ENCODE measurements at places on chromosomes 16 and 17.

- DNase-seq, result no peak
Observed at GRCh38 chr17:10149573-10150399, 48.6 kb downstream of the GAS7 start.

DNA sequence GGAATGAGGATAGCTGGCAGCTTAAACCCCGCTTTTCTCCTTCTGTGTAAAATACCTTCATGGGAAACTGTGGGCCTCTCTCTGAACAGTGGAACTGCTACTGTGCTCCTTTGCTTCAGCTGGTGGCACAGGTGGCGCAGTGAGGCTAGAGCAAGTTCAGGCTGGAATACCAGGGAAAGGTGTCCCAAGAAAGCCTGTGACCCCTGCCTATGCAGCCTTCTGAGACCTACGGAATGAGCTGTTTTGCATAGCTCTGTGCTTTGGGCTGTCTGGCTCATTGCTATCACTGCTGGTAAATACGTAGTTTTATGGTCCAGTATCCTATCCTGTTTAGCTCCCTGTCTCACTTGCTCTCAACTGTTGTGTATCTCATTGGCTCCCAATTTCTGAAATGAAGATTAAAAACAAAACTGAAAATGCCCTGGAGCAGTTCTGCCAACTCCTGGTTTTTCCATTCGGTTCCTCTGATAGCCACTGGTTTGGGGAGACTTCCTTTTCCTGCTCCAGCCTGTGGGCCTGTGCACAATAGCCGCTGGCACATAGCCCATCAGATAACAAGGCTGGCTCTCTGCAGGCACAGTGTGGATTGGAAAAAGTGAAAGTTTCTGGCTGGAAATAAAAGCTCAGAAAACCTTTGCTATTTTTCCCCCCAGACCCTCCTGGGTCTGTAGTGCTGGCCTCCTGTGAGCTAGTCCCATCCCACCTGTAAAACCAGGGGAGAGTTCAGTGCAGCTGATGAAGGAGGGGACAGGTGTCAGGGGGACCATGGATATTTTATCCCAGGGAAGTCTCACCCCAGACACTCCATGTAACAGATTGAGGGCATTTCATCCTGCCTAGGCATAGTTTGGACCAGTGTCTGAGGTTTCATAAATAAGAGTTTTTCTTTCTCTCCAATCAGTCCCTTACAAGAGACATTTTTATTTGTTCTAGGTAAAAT is 24.0 kb downstream of the LIMD2 start:
- DNase-seq, result peak; percentile 84

- no peak for DNase-seq
Observed at GRCh38 chr16:9119795-9120194, 28.4 kb downstream of the HAPSTR1 start.

- DNase-seq, result no peak
Observed at GRCh38 chr17:80826346-80826954, 165.2 kb upstream of the CHMP6 start.

- no peak for DNase-seq
Observed at GRCh38 chr17:6948976-6949375, 46.9 kb upstream of the ALOX12 start.

DNA sequence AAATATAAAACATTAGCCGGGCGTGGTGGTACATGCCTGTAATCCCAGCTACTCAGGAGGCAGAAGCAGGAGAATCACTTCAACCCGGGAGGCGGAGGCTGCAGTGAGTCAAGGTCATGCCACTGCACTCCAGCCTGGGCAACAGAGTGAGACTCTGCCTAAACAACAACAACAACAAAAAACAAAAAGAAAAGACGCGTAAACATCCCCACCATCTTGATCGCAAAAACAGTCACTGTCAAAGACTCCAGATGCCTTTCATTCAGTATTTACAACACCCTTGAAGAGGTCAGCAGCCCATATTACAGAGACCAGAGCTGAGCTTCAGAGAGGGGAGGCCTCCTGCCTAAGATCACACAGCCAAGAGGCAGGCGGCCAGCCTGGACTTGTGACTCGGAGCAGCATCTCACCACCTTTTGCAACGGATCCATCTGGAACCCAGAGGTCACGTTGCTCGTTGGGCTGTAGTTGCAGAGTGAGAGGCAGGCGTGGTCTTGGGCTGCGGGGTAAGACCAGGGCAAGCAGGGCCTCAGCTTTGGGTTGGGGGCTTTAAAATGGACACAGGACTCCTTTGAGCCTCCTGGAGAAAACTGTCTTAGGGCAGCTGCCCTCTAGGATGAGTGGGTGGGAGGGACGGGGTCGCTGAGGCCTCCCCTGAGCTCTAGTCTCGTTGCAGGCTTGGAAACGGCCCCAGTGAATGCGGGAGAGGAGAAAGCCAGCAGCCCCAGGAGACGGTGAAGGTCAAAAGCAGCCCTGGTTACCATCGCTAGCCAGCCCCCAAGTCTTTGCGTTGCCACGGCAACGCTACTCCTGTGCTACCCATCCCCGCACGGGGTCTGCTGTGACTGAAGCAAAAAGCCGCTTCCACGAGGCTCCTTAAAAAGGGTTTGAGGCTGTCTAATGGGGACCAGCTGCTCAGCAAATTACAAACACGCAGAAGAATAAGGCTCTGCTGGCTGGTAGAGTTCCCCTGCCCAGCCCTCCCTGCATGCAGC is 26.1 kb downstream of the LGALS3BP start:
- no peak for DNase-seq

DNA sequence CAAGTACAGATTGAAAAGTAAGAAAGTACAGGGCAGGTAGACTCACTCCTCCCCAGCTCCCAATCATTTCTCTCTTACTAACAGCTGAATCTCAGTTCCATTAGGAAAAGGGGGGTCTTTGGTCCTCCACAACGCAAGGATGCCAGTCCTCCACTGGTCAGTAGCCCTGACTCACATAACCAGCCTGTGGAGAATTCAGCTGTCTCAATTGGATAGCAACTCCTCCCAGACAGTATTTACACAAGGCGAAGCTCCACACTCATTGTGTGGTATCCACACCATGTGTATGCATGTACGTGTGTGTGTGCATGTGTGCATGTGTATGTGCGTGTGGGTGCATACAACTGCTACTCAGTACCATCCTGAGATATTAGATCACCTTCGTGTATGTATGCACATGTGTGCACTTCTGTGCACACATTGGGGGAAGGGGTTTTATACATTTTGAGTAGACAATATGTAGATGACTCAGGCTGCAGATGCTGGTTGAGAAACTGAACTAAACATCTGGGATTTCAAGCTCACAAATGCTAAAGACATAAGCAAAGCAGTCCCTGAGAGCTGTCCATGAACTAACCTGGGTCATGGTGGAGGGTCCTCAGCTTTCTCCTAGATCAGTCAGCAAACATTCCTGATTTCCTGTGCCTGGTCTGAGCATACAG is 240.1 kb downstream of the SLC39A11 start:
- no peak for DNase-seq

- no peak for DNase-seq
Observed at GRCh38 chr17:31511580-31511979, 120.1 kb downstream of the RAB11FIP4 start.

- DNase-seq, result no peak
Observed at GRCh38 chr16:80674884-80675283, 129.5 kb downstream of the CDYL2 start.

DNA sequence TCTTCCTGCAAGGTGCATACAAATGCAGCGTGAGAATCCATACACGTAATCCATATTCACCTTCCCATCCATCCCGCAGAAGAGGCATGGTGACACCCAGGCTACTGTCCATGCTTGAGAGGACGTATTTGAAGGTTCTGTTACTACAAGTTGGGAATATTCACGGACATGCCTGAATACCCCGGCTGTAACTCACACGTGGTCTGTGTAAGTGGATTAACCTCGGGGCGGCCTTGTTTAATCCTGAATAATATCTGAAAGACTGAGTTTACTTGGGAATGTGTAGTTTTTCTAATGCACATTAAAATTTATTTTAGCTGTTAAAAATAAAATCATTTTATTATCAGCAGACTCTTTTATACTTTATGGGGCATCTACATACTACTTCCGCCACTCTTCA is 13.1 kb downstream of the CPSF4L start:
- no peak for DNase-seq

DNA sequence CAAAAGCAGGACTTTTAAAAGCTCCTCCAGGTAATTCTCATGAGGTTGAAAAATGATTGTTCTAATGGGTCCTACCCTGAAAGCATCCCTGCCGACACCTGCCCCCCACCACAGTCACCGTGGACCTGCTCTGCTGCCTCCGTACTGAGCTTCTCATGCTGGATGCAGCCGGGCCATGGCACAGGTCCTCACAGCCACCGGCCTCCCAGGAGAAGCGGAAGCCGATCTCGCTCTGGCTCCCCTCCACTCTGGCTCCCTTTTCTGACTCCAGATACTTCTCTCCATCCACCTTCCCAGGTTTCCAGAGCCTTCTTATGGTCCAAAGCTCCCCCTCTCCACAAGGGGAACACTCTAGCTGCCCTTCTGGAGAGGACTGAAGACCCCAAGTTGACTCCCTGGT is 10.2 kb downstream of the RPRML start:
- DNase-seq, result no peak

GRCh38 chr17:68870976-68871375 is 84.2 kb downstream of the ABCA8 start:
- DNase-seq, result no peak

GRCh38 chr16:23965137-23965733 is 129.5 kb downstream of the PRKCB start:
- DNase-seq, result no peak

DNA sequence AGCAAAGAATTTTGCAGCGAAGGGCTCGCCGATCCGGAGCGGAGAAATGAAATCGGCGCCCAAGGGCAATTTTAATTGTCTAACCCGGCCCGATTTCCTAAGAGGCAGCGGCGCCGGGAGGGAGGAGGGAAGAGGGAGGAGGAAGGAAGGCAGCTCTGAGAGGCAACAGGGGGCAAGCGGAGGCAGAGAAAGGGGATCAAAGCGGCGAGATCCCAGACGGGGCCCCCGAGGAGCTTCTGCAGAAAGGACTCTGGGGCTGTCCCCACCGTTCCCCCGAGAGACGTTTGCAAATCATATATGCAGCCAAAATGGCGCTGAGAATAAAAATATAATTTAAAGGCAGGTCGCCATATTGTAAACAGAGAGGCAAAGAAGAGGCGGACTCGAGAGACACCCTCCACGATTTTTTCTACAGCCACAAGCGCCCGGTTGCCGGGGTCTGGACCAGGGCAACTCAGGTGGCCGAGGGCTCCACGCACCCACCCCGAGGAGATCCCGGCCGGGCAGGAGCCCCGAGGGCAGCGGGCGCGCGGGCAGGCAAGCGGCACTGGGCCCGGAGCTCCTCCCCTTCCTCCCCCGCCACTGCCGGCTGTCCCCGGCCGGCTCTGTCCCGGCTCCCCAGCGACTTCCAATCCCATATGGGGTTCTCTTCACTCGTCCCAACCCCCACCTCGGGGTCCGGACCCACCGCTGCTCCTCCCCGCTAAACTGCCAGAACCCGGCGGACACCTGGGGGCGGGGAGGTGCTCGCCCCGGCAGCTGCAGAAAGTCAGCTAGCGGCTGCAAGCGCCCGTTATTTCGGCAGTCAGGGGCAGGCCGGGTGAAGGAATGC is 1.9 kb downstream of the PHF12 start:
- DNase-seq, result peak; percentile 36

DNA sequence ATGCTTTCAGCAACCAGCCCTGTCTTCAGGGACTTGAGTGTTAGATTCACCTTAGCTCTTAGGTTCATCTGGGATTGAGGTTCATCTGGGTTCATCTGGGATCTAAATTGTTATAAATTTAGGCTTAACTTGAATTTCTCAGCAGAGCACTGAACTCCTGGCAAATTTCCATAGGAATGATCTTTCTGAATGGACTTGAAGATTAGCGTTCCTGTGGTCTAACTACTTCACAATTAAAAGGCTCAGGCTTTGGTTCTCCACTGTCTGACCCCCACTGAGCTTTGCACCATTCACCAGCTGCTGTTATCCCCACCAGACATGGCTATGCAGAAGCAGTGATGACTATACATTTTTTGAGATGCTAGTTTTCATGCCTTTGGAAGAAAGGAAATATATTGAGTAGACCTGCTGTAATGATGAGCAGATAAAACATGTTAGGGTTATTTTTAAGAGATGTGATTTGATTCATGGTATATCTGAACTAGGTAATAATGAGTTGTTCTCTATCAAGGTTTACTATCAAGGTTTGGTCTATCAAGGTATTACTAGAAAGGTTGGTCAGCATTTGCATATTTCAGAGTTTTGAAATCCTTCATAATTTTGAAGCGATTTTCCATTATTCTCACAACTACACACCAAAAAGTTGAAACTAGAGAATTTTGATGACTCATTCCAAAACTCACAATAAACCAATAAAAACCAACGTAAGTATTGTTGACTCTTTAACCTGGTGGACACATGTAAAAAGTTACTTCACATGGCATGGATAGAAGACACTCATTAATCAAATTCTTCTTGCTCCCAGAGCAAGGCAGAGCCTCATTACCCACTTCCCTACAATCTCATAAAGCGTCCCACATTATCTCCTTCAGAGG is 71.7 kb downstream of the SNX11 start:
- DNase-seq, result no peak

DNA sequence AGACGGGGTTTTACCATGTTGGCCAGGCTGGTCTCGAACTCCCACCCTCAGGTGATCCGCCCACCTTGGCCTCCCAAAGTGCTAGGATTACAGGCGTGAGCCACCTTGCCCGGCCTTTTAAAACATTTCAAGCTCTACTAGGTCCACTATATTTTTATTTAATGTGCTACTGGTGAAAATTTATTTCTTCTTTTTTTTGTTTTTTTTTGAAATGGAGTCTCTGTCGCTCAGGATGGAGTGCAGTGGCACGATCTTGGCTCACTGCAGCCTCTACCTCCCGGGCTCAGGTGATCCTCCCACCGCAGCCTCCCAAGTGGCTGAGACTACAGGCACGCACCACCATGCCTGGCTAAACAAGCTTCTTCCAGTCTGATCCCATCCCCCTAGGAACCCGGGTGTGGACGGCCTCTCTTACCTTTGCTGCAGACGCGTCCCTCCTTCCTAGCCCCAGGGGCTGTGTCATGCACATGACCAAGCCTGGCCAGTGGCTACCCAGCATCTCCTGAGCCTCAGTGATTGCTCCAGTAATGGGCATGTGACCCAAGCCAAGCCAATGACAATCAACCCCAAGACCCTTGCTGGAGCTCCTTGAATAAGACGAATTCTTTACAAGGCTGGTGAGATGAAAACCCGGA is 40.1 kb upstream of the LITAF start:
- DNase-seq, result no peak

DNA sequence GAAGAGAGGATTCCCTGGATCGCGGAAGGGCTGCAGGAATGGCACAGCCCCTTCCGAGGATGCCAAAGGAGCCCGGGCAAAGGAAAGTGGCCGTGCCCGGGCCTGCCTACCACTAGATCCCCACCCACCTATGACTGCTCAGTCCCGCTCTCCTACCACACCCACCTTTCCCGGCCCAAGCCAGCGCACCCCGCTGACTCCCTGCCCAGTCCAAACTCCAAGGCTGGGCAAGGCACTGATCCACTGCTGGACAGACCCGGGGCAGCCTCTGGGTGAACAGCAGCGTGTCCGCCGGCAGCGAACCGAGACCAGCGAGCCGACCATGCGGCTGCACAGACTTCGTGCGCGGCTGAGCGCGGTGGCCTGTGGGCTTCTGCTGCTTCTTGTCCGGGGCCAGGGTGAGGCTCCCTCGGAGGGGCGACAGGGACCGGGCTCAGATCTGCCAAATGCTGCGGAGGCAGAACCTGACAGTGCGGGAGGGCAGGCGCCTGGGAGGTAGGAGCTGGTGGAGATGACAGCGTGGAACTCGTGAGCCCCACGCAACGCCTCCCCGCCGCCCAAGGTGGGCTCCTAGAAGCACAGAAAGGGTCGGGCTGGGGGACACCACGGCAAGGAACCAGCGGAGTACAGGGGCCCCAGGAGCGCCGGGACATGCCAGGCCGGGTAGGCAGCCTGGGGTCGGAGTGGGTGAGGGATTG is at the start of gene CES2:
Gene CES2, plus strand, starts transcription at position 203 of the 698 bp plus-strand sequence. Its CDS starts 120 bp downstream, at position 323.
- DNase-seq, result no peak

Measured in NCI-H2081 (cell line).